ENCODE measurements at places on chromosomes 3 and 15. TPM values are rescaled to one million over a fixed set of nuclear protein-coding genes. Genes with fewer than 3 reads are reported as not detected.

Gene ISLR2
- total RNA-seq, result not detected

Gene NOX5
- 1.1 TPM for total RNA-seq

Gene UCN2
- 20.4 TPM for total RNA-seq

Gene FYTTD1
- 127 TPM for total RNA-seq

Gene RASGRP1
- total RNA-seq, result 0.53 TPM

Gene ARPIN
- 3.1 TPM for total RNA-seq

Gene DCLK3
- not detected for total RNA-seq

Gene MED12L
- 2.0 TPM for total RNA-seq

Gene GOLGA8N
- total RNA-seq, result 0.80 TPM

Gene SHF
- 2.9 TPM for total RNA-seq

Gene CDHR4
- not detected for total RNA-seq

Gene DHX36
- 73.9 TPM for total RNA-seq

Gene SCN5A
- 5.9 TPM for total RNA-seq

Gene CIAO2A
- 157 TPM for total RNA-seq

Gene ARL14
- 0.68 TPM for total RNA-seq

Gene FSD2
- total RNA-seq, result not detected

Gene CYP19A1
- not detected for total RNA-seq

Gene CLDN18
- not detected for total RNA-seq

Gene PRR20G
- total RNA-seq, result not detected

Gene ECT2
- total RNA-seq, result 114 TPM

Gene SQOR
- total RNA-seq, result 16.4 TPM

Gene WDR76
- 19.6 TPM for total RNA-seq

Gene PSMA4
- 276 TPM for total RNA-seq

Gene LRRC49
- 6.7 TPM for total RNA-seq

Gene KIF7
- total RNA-seq, result 0.16 TPM

Gene KLF13
- 8.2 TPM for total RNA-seq

Gene ALPK3
- 0.03 TPM for total RNA-seq

Gene TMEM207
- not detected for total RNA-seq

Gene APEH
- total RNA-seq, result 163 TPM

Gene FRMD5
- 28.1 TPM for total RNA-seq

Gene LRRN1
- not detected for total RNA-seq

Gene GABRB3
- total RNA-seq, result not detected

All from HT1080 (cell line).